KBM-7 (cell line): ENCODE measurements at places on chromosomes 3 and 15.
A peak's percentile ranks its signal among the peaks of the same experiment; 100 is the strongest.

DNA sequence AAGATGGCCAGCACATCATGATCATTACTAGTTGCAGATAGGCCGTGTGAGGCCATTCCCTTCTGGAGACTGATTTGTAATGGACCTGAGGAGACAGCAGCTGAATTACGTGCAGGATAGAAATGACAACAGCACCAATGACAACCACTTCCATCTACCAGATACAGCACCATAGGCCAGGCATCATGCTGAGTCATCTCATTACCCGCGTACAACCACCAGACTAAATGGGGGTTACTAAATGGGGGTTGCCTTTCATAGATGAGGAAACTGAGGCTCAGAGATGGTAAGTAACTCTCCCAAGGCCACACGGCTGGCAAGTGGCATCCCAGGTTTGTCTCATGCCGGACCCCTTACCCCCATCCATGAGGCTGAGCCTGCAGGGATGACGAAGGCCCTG lies 32.8 kb upstream of the FAM107A start:
- no peak for DNase-seq

DNA sequence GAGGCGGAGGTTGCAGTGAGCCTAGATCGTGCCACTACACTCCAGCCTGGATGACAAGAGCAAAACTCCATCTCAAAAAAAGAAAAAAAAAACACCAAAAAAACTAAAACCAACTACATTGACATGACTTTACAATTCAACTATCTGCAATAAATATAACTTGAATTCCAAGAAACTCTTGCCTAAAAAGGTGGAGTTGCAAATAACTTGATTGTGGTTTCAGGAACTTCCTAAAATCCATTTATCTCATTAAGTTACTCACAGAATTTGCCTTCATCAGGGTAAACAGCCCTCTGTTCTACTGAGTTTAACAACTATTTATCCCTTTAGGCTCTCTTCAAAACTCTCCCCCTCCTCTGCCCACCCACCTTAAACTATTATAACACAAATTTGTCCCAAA lies 2.7 kb upstream of the MAPK6 start:
- DNase-seq = no peak

- no peak for DNase-seq
These were observed 132.7 kb downstream of the GHSR start for GRCh38 chr3:172315401-172316091.

DNA sequence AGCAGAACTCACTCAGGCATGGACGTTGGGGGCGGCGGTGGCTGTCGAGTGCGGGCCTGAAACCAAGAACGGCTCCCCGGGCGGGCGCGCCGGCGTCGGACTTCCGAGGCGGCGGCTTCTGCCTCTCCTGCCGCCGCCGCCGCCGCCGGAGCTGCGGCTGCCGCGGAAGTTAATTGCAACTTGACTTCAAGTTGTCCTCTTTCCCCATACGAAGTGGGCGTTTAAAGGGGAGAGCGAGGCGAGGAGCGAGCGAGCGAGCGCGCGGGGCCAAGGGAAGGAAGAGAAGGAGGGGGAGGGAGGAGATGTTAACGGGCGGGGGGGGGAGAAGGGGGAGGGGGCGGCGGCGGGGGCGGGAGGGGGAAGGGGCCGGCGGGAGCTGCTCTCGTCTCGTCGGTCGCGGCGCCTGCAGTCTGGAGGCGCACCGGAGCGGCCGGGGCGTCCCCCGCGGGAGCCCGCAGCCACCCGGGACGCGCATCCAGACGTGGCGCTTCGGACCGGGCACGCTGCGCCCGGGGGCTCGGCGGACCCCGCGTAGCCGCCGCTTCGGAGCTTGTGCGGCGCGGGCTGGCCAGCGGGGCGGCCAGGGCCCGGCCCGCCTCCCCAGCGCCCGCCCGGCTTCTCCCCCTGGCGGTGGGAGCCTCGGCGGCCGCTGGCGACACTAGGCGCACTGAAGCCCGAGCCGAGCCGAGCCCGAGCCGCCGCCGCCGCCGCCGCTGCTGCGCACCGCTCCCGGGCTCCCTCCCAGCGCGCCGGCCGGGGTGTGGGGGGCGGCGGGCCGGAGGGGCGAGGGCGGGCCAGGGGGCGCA lies 19.7 kb upstream of the SATB1 start:
- DNase-seq = peak; percentile 83

- DNase-seq = no peak
These were observed 117.6 kb upstream of the BFSP2 start for GRCh38 chr3:133282236-133282635.

- DNase-seq = peak; percentile 49
These were observed 28.7 kb upstream of the PLOD2 start for GRCh38 chr3:146189519-146190173.

DNA sequence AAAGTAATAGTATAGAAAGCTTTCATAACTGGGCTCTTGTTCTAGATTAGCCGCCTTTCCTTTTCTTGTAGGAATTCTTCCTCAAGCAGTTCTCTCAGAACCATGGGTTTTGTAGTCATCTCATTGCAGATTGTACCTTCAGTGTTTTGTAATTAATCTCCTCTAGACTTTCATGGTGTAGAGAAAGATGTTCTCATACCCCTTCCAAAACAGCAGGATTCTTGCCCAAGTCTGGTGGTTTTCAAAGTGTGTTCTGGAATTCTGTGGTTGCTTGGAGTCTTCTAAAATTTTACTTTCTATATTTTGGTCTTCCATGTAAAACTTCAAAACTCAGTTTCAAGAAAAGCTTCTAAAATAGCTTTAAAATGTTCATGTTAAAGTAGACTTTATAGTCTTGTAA lies 293.8 kb downstream of the PTPRG start:
- DNase-seq = no peak

GRCh38 chr3:141442446-141442845 lies 44.4 kb upstream of the RASA2 start:
- DNase-seq = no peak

DNA sequence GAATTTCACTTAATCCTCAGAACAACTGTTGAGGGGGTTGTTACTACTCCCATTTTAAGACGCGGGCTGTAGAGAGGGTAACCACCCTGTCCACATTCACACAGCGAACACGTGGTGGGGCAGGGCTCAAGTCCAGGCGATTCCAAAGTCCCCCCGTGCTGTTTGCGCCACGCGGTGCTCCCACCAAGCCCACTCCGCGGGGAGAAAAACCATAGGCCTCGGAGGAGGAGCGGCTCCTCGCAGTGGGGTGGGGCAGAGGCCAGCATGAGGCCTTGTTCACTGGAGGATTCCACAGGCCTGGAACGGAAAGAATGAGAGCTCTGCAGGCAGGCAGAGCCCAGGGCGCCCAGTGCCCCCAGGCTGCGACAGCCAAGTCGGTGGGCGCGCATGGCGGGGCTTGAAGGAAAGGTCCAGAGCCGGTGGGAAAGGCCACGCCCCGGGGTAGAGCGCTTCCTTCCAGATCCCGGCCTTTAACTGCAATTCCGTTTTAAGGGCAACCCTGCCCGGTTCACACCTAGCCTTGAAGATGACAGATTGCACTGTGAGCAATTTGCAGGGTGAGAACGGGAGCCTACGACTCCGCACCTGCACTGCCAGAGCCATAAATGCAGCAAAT lies 161.8 kb upstream of the TBL1XR1 start:
- peak; percentile 68 for DNase-seq

DNA sequence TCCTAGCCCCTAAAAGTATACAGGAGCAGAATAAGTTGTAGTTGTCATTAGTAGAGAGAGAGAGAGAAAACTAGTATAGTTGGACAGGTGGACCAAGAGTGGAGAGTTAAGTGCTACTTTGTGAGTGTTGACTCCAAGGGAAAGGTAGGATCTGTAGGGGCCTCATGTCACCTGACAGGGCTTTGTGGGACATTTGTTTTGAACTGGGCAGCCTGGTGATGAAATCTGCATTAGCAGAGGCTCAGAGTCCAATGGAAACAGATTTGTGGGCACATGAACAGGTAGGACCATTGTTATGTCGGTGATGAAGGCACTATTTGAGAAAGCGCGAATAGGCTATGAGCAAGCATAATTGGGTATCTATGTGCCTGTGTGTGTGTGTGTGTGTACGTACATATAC lies 43.5 kb downstream of the SGO1 start:
- no peak for DNase-seq

- no peak for DNase-seq
These were observed 28.9 kb downstream of the CFAP91 start for GRCh38 chr3:119731560-119732343.

DNA sequence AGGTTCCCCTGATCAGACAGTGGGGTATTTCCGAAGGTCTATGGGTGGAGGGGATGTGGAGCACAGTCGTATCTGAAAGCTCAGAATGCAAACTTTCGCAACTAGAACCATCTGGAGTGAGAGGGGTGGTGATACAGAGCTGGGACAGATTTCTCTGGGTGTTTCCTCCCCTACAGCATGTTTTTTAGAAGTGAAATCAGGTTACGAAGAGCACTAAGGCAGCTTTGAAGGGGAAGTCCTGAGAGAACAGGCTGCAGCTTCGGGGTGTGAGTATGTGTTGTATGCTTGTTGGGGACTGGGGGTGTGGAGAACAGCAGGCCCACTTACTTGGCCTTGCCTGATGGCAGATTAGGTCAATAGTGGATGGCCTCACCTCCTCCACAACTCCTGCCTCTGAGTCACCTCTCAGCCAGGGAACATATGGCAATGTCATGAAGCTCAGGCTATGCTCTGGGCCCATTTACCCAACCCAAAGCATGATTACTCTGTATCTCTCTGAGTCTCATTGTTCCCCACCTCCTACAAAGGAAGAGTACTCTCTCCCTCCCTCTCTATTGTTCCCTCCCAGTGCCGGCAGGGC lies 107.2 kb upstream of the RASGRP1 start:
- no peak for DNase-seq

DNA sequence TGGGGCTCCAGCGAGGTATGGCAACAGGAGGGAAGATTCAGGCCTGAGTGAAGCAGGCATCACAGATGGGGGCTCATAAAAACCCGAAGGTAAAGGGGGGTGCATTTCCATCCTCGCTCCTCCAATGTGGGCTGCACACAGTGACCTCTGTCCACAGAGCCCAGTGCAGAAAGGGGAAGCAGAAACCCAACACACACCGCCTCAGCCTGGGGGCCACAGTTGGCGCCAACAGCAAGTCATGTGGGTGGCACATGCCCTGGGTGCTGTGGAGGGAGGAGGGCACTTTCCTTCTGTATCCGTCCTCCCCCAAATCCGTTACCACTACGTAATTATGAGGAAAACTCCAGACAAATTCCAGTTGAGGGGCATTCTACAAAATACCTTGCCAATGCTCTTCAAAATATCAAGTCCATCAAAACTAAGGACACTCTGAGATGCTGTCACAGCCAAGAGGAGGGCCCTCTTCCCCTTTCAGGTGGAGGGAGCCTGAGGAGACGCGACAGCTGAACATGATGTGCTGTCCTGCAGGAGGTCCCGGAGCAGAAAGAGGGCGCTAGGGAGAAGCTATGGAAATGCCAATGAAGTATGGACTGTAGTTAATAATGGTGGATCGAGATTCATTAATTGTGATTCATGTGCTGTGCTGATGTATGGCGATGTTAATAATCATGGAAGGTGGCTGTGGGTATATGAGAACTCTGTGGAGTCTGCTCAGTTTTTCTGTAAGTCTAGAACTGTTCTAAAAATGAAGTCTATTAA lies 16.4 kb downstream of the APBA2 start:
- DNase-seq = no peak

- no peak for DNase-seq
These were observed 55.8 kb upstream of the TSPAN3 start for GRCh38 chr15:77126529-77127326.

DNA sequence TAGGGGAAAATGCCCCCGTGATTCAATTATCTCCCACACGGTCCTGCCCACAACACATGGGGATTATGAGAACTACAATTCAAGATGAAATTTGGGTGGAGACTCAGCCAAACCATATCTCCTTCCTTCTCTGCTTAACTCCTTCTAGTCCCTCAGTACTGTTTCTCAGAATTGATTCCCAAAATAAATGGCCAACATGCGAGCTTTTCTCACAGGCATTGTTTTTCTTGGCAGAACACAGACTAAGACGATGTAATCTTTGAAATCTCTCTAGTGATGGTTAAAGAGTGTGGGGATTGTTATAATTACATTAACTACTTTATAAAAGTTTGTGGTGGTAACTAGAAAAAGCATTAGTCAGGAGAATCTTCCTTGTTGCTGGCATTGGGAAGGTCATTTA lies 366.5 kb downstream of the LPP start:
- no peak for DNase-seq

DNA sequence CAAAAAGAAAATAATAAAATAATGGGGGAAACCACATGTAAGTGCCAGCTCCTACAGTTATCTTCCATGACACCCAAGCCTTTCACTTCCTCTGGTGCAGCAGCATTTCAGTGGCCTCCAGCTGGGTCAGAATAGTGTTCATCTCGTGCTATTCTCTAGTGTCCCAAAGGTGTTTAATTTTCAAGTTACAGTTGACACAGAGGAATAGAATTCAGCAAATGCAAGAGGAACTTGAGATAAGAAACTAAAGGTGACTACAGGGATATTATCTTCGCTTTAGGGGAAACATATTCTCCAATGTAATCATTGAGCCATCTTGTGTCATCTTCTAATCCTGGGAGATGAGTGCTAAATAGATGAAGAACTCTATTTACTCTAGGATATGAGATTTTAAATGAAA lies 212.8 kb downstream of the EPHA3 start:
- DNase-seq = no peak

DNA sequence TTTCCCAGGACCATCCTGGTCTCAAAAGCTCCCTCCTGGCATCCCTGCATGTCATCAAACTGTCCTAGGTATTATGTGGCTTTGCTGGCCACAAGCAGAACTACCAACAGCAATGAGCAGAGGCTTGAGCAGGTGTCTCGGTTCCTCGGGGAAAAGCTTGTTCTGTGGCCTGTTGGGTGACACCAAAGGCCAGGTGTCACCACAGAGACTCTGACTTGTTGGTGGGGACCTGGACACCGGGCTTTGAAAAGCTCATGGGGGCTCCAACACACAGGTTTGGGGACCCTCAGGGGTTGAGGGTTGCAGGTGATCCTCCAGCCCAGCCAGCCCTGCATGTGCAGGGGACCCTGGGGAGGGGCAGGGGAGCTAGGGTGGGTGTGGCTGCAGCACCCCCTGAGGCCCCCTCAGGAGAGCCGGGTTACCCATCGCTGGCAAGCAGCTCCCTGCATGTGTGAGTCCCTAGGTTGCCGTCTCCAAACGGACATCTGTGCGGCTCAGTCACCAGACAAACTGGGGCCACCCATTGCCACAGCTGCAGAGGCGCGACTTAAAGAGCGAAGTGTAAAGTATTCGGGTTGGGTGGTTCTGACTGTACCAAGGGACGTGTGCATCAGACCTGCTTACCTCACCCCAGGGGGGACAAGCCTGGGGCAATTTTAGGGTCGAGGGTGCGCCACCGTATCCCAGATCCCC lies 140.1 kb downstream of the CHSY1 start:
- DNase-seq = no peak

GRCh38 chr3:13235079-13235478 lies 161.8 kb upstream of the IQSEC1 start:
- DNase-seq = no peak

DNA sequence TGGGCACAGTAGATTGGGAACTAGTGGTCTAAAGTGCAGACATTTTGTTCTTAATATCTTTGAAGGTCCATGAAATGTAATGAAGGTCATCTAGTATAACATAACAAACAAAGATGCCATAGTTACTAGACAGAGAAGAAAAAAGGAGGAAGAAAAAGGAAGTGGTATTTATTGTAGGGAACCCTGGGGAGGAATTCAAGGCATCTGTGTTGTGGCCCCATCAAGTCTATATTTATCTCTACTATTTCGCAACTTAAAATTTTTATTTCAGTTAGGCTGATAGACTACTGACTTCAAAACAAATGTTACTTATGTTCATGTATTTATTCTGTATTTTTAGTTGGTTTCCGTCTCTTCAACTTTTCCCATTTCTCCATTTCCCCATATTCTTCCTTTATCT lies 48.9 kb upstream of the ZDHHC23 start:
- DNase-seq = peak; percentile 72

- DNase-seq = no peak
These were observed 127.6 kb downstream of the SOX2 start for GRCh38 chr3:181839039-181839915.
